ENCODE measurements at places on chromosomes 4 and X.

DNA sequence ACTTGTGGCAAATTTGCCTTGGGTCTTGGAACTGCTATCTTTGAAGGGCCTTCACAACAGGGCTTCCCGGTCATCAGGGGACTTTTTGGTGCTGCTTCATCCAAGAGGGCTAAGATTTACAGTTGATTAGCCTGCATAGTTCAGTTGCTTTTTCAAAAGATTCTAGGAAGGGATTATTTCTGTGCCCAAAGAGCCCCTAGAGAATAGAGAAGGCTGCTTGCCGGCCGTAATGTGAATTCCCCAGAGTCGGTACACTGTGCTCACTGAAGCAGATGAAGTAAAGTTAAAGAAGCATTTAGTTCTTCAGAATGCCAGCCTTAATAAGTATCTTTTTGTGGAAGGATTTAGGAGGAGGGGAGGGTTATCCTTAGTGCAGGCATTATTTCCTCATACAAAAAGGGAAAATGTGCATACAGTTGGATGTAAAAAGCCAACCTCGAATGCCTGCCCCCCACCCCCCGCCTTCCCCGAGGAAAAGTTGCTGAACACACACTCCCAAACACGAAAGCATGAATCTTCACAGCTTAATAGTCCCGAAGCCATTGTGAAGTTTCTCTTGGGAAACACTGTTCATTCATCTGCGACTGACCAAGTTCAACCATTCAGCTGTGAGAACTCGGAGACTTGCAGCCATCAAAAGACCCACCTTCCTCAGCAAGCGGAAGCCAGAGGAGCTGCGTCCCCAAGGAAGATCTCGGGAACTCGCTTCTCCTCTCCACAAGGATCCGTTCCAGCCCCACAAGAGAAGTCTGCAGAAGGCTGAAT, 47.6 kb downstream of the ANOS1 start:
- DNase-seq, result no peak

DNA sequence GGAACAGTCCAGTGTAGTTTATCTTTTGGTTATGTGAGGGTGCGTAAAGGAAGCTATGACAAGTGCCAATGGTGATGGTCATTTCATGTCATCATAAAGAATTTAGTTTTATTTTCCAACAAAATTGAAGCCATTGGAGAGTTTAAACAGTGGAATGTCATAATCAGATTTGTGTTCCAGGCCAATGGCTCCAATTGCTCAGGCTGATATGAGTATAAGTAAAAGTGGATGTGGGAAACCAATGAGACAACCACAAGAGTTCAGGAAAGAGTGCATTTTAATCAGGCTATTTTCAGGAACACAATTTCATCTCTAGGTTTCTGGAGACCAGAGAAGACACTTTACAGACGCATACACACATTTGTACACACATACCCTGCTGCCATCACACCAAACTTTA, 20.7 kb downstream of the SPANXC start:
- no peak for DNase-seq

- DNase-seq, result no peak
Observed at GRCh38 chrX:117407449-117408150, 709.0 kb downstream of the KLHL13 start.

DNA sequence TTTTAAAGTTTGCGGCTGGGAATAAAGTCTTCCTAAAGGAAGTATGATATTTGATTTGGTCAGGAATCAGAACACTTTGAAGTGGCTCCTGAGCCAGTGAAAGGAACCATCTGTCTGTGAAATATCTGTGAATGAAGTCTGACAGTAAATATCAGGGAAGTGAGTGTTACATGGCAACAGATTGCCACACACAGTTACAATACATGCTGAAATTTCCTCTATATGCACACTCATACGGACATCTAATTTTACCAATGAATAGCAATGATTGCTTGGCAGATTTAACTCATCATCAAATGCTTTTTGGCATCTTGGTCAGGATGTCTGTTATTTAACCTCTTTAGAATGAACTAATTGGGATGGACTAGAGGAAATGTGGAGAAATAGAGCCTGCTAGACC, 1023.8 kb downstream of the FAT4 start:
- DNase-seq, result no peak

- no peak for DNase-seq
Observed at GRCh38 chrX:39115166-39115565, 313.9 kb downstream of the MID1IP1 start.

DNA sequence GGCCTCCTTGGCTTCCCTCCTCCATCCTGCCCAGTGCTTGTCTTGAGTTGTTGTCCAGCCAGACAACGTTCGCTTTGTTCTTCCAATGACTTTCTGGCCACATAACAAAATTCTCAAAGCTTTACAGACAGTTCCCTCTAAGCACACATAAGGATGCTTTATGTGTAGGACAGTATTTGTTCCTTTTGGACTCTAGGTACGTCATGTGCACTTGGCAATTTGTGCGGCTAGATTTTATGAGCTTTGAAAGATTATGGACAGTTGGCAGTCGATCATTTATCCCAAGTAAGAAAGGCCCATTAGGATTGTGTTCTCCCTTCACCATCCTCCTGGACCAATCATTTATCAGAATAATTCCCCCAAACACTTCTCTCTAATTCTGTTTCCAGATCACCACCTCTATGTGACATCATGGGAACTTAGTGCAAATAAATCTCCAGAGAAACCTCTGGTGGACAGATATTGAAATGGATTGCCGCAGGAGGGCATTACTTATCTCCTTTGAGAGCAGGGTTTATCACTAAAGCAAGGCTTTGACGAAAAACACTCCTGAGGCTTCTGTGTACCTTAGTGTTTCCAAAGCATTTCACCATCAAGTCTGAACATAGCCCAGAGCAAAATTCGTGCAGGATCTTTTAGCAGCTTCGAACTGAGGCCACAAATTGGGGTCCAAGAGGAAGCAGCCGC, 77.4 kb upstream of the BMPR1B start:
- DNase-seq, result no peak

DNA sequence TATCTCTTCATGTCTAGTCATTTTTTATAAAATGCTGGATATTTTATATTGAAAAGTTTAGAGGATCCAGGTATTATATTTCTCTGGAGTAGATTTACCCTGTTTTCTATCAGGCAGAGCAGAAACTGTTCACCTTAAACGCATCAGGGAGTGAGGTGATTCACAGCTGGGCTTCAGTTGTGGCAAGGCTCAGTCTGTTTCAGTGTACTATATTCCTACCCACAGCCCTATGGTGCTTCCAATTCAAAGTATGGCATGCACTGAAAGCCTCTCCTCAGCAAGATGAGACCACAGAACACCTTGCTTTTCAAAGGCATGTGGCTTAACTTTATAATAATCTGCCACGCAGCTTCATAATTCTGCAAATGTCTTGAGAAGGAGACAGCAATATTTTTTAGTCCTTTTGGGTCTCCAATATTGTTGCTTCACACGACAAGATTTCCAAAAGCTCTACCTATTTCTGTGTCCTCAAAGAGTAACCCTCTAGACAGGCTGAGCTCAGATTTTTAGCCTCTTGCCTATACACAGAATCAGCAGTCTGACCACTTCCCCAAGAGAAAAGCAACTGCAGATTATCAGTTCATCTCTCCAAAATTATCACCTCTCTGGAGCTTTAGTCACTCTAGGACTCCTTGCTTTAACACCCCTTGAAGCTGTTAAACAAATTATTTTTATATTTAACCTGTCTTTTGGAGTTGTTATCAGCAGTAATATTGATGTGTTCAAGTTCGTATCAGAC, 24.4 kb downstream of the PRDM5 start:
- DNase-seq, result no peak

DNA sequence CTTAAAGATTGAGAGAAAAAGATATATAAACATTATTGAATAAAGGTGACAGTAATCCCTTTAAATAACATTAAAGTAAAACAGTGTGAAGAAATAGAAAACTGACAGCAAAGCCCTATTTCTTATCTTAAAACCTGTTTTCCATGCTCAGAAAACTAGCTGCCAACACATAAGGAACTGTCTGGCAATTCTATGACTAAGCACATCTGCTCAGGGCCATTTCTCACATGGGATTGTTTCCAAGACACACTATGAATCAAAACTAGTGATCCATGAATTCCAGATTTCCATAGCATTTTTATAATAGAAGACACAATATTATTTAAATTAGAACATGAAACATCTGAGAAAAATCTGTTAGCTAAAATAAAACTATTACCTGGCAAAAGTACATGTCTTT, 113.4 kb downstream of the SCLT1 start:
- no peak for DNase-seq

All from NCI-H1092 treated with DMSO at 0.1 percent for 48 hours (cell line).